ENCODE measurements at places on chromosomes 7 and 10.

- no peak for DNase-seq
- H3K36me3 ChIP-seq: no peaks in the 10 kb centered on the region
- no peaks in the 10 kb centered on the region for H3K4me1 ChIP-seq
- no peak overlapping the region for H3K4me3 ChIP-seq
Observed at GRCh38 chr7:73885433-73885974, 24.5 kb downstream of the TMEM270 start.

- DNase-seq: no peak
- no peaks in the 10 kb centered on the region for H3K27me3 ChIP-seq
- H3K36me3 ChIP-seq: no peaks in the 10 kb centered on the region
- no peak overlapping the region for H3K4me3 ChIP-seq
- no peak overlapping the region for H3K27ac ChIP-seq
Observed at GRCh38 chr7:2129323-2130095, 103.2 kb downstream of the MAD1L1 start.

GRCh38 chr10:69234447-69234846 lies 14.3 kb downstream of the HKDC1 start:
- no peaks in the 10 kb centered on the region for H3K4me1 ChIP-seq
- H3K27me3 ChIP-seq: no peaks in the 10 kb centered on the region
- H3K4me3 ChIP-seq: no peak overlapping the region
- H3K36me3 ChIP-seq: no peaks in the 10 kb centered on the region
- no peak overlapping the region for H3K27ac ChIP-seq

DNA sequence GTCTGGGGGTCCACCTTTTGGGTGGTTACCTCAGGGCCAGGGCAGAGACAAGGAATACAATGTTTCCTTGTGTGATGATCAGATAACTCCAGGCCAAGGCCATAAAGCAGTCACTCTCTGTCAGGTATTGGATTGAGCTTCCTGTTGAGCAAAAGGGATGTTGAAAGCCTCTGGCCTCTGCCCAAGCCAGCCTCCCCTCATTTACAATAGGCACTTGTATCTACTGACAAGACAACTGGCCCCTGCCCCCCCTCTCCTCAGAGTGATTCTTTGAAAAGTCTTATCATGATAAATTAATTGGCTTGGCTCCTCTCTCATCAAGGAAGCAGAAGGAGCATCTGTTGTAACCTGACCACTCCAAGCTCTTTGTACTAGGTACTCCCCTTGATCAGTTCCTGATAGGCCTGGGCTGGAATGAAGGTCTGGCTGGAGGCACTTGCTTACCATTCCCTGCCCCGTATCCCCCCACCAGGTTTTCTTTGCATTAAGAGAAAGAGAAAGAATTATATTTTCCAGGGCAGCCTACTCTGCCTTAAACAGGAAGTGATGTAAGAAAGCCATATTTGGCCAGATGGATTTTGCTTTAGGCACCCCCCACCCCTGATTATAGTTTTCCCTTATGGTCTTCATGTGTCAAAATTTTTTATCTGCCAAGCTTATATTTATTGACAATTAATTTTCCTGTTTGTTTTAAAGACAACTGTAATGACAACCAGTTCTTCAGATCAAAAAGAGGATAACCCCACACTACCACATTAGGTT lies 42.1 kb upstream of the HPS1 start:
- no peak overlapping the region for H3K4me3 ChIP-seq
- no peaks in the 10 kb centered on the region for H3K27me3 ChIP-seq
- no peak for DNase-seq
- no peak overlapping the region for H3K27ac ChIP-seq

- DNase-seq: no peak
- no peak overlapping the region for H3K4me3 ChIP-seq
- peaks cover 20% of the 10 kb centered on the region for H3K36me3 ChIP-seq
- H3K27me3 ChIP-seq: no peaks in the 10 kb centered on the region
Observed at GRCh38 chr10:112979927-112980326, 29.9 kb downstream of the TCF7L2 start.

GRCh38 chr10:1400101-1401070 lies 336.9 kb downstream of the ADARB2 start:
- DNase-seq: no peak
- H3K4me1 ChIP-seq: no peaks in the 10 kb centered on the region
- no peaks in the 10 kb centered on the region for H3K36me3 ChIP-seq
- H3K27ac ChIP-seq: no peak overlapping the region
- H3K27me3 ChIP-seq: no peaks in the 10 kb centered on the region
- no peak overlapping the region for H3K4me3 ChIP-seq

DNA sequence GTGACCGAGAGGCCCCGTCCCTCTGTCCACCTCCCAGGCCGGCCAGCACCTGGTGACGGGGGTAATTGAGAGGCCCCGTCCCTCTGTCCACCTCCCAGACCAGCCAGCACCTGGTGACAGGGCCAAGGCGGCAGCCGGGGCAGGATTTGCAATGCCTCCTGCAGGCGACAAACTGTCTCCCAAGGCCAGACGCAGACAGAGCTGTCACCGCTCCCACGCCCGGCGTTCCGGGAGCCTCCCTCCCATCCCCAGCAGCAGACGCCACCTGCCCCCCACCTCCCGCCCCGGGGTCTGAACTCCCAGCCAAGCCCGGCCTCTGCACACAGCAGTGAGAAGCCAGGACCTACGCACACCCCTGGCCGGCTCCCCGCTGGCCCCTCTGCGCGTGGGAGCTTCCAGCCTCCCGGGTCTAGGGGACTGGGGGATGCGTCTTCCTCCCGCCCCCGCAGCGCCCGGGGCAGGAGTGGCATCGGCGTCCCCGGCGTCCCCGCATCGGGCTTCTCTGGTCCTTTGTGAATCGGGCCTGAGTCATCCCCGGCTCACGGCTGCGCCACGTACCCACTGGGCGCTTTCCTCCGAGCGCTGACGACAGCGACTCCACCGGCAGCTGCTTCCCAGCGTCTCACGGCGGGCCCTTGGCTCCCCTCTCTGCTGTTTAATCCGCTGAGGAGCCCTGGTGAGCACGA lies 95.1 kb upstream of the DIP2C start:
- DNase-seq: peak; percentile 57
- H3K27ac ChIP-seq: no peak overlapping the region
- no peaks in the 10 kb centered on the region for H3K4me1 ChIP-seq
- H3K36me3 ChIP-seq: no peaks in the 10 kb centered on the region
- peaks cover 2% of the 10 kb centered on the region for H3K27me3 ChIP-seq

GRCh38 chr10:74008212-74008731 lies 10.4 kb downstream of the VCL start:
- DNase-seq: no peak
- H3K27me3 ChIP-seq: no peaks in the 10 kb centered on the region
- H3K4me3 ChIP-seq: no peak overlapping the region
- no peaks in the 10 kb centered on the region for H3K4me1 ChIP-seq

GRCh38 chr7:7909376-7909775 lies 59.2 kb upstream of the GLCCI1 start:
- no peaks in the 10 kb centered on the region for H3K4me1 ChIP-seq
- no peak overlapping the region for H3K4me3 ChIP-seq
- no peak for DNase-seq
- H3K27me3 ChIP-seq: no peaks in the 10 kb centered on the region
- H3K27ac ChIP-seq: no peak overlapping the region

DNA sequence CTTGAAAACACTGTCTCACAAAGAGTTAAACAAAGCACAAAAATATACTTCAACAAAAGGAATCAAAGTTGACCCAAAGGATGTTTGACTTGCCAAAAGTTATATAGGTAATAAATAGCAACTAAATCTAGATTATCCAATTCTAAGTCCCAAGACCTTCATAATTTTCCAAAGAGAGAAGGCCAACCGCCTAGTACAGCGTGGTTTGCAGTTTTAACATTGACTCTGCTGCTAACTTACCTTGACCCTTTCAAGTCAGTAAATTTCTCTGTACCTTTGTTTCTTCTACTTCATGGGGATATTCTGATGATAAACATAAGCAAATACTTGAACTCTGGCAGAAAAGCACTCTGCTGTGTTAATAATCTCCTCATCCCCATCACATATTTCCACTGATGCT lies 1.9 kb upstream of the GPR22 start:
- no peak overlapping the region for H3K27ac ChIP-seq
- H3K4me1 ChIP-seq: peaks cover under 1% of the 10 kb centered on the region
- no peak for DNase-seq
- no peak overlapping the region for H3K4me3 ChIP-seq

GRCh38 chr7:7812112-7812511 lies 93.7 kb upstream of the RPA3 start:
- DNase-seq: no peak
- no peak overlapping the region for H3K4me3 ChIP-seq
- no peaks in the 10 kb centered on the region for H3K4me1 ChIP-seq

- H3K4me1 ChIP-seq: 0 out of 2 replicates have a peak, but pooled peaks cover 2% of the 10 kb centered on the region
- no peak for DNase-seq
- H3K27ac ChIP-seq: no peak overlapping the region
Observed at GRCh38 chr7:77699056-77699455, 2.8 kb downstream of the RSBN1L start.

- H3K4me1 ChIP-seq: no peaks in the 10 kb centered on the region
- H3K4me3 ChIP-seq: no peak overlapping the region
- peak; percentile 67 for DNase-seq
- H3K27me3 ChIP-seq: no peaks in the 10 kb centered on the region
- H3K27ac ChIP-seq: no peak overlapping the region
Observed at GRCh38 chr10:97210543-97210960, 24.8 kb upstream of the SLIT1 start.

GRCh38 chr7:93958651-93959050 lies 37.1 kb downstream of the GNG11 start:
- no peaks in the 10 kb centered on the region for H3K27me3 ChIP-seq
- no peak overlapping the region for H3K4me3 ChIP-seq

DNA sequence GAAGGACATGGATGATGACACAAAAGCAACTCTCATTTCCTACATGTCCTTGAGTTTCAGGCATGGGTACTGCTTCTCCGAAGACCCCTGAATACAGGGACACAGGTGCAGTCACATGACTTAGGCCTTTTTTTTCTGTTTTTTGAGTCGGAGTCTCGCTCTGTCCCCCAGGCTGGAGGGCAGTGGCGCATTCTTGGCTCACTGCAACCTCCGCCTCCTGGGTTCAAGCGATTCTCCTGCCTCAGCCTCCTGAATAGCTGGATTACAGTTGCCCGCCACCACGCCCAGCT lies 26.8 kb downstream of the IFT22 start:
- no peak overlapping the region for H3K4me3 ChIP-seq
- no peak for DNase-seq
- H3K27ac ChIP-seq: peak overlapping the region; percentile 91
- H3K27me3 ChIP-seq: no peaks in the 10 kb centered on the region
- H3K4me1 ChIP-seq: peaks cover 23% of the 10 kb centered on the region

- no peaks in the 10 kb centered on the region for H3K36me3 ChIP-seq
- no peaks in the 10 kb centered on the region for H3K4me1 ChIP-seq
Observed at GRCh38 chr7:11281953-11282352, 308.3 kb downstream of the PHF14 start.

GRCh38 chr7:135666156-135666555 lies 3.8 kb downstream of the STMP1 start:
- no peak for DNase-seq
- H3K4me1 ChIP-seq: no peaks in the 10 kb centered on the region
- no peaks in the 10 kb centered on the region for H3K27me3 ChIP-seq
- no peak overlapping the region for H3K27ac ChIP-seq

- no peaks in the 10 kb centered on the region for H3K27me3 ChIP-seq
- H3K36me3 ChIP-seq: no peaks in the 10 kb centered on the region
- H3K4me3 ChIP-seq: no peak overlapping the region
- no peak for DNase-seq
- H3K4me1 ChIP-seq: no peaks in the 10 kb centered on the region
Observed at GRCh38 chr7:33035776-33036175, 26.8 kb downstream of the NT5C3A start.

GRCh38 chr10:101284101-101284743 lies 55.0 kb upstream of the LBX1 start:
- H3K27ac ChIP-seq: no peak overlapping the region
- peaks cover 73% of the 10 kb centered on the region for H3K27me3 ChIP-seq
- DNase-seq: peak; percentile 70
- peaks cover 34% of the 10 kb centered on the region for H3K4me1 ChIP-seq
- H3K36me3 ChIP-seq: no peaks in the 10 kb centered on the region

DNA sequence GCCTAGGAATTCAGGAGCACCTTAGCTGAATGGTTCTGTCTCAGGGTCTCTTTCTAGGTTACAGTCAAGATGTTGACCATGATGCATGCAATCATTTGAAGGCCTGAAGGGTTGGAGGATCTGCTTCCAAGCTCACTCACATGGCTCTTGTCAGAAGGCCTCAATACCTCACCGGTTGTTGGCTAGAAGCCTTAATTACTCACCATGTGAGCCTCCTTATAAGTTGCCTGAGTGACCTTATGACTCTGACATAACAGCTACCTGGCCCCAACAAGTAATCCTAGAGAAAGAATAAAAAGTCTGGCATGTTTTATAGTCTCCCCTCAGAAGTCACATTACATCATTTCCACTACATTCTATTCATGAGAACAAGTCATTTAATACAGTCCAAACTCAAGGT lies 3.4 kb upstream of the C1GALT1 start:
- no peak overlapping the region for H3K4me3 ChIP-seq
- H3K4me1 ChIP-seq: peaks cover 10% of the 10 kb centered on the region
- H3K36me3 ChIP-seq: no peaks in the 10 kb centered on the region
- no peaks in the 10 kb centered on the region for H3K27me3 ChIP-seq
- no peak overlapping the region for H3K27ac ChIP-seq
- no peak for DNase-seq

- H3K27ac ChIP-seq: no peak overlapping the region
- H3K4me1 ChIP-seq: no peaks in the 10 kb centered on the region
- H3K27me3 ChIP-seq: no peaks in the 10 kb centered on the region
- DNase-seq: no peak
- H3K4me3 ChIP-seq: no peak overlapping the region
Observed at GRCh38 chr10:18102404-18102803, 37.8 kb upstream of the CACNB2 start.

GRCh38 chr10:120948889-120949608 lies 97.9 kb downstream of the WDR11 start:
- DNase-seq: peak; percentile 44
- H3K4me3 ChIP-seq: peak overlapping the region; percentile 16
- peaks cover 16% of the 10 kb centered on the region for H3K27me3 ChIP-seq
- H3K4me1 ChIP-seq: peaks cover 5% of the 10 kb centered on the region
- H3K36me3 ChIP-seq: no peaks in the 10 kb centered on the region
- H3K27ac ChIP-seq: no peak overlapping the region

GRCh38 chr10:131532745-131533341 lies 221.3 kb upstream of the TCERG1L start:
- DNase-seq: no peak
- no peaks in the 10 kb centered on the region for H3K4me1 ChIP-seq
- no peak overlapping the region for H3K27ac ChIP-seq
- H3K27me3 ChIP-seq: no peaks in the 10 kb centered on the region
- no peaks in the 10 kb centered on the region for H3K36me3 ChIP-seq

- H3K4me1 ChIP-seq: no peaks in the 10 kb centered on the region
- no peak overlapping the region for H3K4me3 ChIP-seq
- no peak for DNase-seq
- H3K27ac ChIP-seq: no peak overlapping the region
- no peaks in the 10 kb centered on the region for H3K27me3 ChIP-seq
Observed at GRCh38 chr7:9307131-9307530, 873.7 kb downstream of the NXPH1 start.

Measured in H1 (cell line).